ENCODE measurements at places on chromosomes 1 and 21.

- DNase-seq: no peak
Observed at GRCh38 chr1:208036918-208037766, 126.2 kb upstream of the CD34 start.

DNA sequence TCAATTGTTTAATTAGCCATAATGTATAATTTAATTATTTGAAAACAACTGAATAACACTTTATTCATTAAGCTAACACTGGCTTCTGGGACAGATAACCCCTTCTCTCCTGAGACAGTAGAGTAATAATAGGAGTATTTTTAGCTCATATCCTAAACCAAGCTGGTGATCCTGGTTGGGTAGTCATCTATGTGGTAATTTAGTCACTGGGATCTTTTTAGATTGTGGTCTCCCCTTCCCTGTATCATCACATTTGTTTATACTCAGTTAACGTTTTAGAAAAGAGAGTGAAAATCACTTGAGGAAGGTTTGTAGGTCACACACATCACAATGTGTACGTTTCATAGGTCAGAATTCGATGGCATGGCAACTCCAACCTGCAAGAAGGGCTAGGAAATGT lies 1356.6 kb upstream of the ADGRL2 start:
- DNase-seq: no peak

DNA sequence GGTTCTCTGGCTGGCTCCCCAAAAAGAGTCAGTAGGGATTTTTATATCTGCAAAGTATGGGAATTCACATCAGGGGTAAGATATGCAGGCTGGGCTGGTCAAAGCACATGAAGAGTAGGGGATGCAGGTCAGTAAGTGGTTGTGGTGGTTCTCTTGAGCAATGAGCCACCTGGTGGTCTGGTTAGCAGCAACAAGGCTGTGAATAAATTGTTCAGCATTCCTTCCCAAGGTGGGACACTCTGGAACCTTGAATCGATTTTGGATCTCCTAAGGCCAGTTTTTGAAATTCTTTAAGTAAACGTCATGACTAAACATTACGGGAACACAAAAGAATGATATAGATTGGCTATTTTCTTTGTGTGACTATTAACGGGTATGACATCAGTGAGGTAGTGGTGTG lies 563.0 kb upstream of the NEGR1 start:
- DNase-seq: no peak

DNA sequence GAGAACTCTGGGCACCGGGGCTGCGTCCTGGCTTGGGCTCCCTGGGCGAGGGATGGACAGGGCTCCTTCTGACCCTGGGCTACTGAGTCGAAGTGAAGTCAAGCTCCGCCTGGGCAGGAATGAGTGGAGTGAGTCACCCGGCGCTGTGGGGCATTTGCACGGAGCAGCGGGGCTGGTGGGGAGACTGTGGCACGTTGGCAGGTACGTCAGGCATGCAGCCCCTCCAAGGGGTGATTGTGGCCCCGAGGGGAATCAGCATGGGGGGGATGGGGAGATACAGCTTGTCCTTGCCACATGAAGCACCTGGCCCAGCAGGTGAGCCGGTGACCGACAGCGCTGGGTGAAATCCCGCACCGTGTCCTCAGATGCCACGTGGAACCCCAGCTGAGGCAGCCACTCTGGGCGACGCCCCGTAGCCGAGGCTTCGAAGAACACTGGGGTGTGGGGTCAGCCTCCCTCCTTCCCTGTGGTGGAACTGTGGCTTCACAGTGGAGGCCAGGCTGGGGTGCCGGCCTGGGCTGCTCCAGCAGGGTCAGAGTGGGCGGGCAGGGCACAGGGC lies 62.3 kb downstream of the COL18A1 start:
- DNase-seq: no peak

DNA sequence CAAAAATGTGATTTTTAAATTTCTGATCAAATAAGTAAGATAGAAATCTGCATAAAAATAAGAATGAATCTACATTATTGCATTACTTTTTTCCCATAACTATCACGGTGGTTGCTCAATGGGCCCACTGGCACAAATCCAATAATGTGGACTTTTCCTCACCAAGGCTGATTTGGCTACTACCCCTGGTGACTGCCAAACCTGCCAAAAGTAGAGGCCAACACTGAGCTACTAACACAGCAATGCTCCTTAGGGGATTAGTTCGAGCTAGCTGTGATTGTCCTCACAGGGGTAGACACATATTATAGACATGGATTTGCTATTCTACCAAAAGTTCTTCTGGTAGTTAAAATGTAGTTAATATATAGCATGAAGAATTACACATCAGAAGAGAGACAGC lies 107.7 kb upstream of the ZNHIT6 start:
- DNase-seq: no peak

- no peak for DNase-seq
Observed at GRCh38 chr1:155128755-155129473, 1.2 kb downstream of the EFNA1 start.

GRCh38 chr1:193241132-193241827 lies 54.9 kb upstream of the B3GALT2 start:
- no peak for DNase-seq

DNA sequence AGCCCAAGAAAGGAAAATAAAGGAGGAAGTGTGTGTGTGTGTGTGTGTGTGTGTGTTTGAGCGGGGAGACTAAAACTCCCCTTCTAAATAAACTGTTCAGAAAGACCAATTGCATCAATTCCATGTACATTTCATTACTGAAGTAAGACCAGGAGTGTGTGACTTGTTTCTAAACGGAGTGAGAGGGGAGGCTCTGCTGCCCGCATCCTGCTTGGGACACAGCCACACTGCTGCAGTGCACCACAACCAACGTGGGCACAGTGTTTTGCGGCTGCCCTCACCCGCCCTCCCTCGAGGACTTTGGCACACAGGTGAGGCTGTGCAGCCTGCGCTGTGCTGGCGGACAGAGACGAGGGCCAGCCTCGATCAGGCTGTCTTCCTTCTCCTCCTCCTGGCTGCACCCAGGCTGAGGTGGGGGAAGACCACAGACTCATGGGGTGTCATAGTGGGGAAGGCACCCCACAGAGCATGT lies 31.0 kb upstream of the H6PD start:
- no peak for DNase-seq

DNA sequence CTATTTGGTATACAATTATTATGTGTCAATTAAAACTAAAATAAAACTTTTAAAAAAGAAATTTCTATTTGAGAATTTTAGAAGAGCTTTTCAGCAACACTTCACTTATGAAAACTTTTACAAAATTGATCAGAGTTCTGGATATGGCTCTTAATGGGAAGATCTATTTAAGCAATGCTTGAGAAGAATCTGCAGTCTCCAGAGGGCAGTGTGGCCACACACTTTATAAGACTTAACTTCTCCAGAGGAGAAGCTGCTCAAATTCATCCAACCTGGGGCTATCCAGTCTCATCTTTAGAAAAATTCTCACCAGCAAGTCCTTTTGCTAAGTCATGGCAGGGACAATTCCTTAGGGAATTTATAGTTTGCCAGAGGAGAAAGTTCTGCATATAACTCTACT lies 25.2 kb upstream of the AGO1 start:
- no peak for DNase-seq

- DNase-seq: no peak
Observed at GRCh38 chr21:41497008-41497407, 10.9 kb downstream of the TMPRSS2 start.

- DNase-seq: no peak
Observed at GRCh38 chr1:241221319-241221718, 135.7 kb downstream of the RGS7 start.

GRCh38 chr1:206021626-206022365 lies 1.9 kb downstream of the CTSE start:
- DNase-seq: no peak

- DNase-seq: no peak
Observed at GRCh38 chr1:20921285-20921684, 134.2 kb upstream of the HP1BP3 start.

GRCh38 chr1:79741720-79742421 lies 735.3 kb upstream of the ADGRL4 start:
- DNase-seq: no peak

DNA sequence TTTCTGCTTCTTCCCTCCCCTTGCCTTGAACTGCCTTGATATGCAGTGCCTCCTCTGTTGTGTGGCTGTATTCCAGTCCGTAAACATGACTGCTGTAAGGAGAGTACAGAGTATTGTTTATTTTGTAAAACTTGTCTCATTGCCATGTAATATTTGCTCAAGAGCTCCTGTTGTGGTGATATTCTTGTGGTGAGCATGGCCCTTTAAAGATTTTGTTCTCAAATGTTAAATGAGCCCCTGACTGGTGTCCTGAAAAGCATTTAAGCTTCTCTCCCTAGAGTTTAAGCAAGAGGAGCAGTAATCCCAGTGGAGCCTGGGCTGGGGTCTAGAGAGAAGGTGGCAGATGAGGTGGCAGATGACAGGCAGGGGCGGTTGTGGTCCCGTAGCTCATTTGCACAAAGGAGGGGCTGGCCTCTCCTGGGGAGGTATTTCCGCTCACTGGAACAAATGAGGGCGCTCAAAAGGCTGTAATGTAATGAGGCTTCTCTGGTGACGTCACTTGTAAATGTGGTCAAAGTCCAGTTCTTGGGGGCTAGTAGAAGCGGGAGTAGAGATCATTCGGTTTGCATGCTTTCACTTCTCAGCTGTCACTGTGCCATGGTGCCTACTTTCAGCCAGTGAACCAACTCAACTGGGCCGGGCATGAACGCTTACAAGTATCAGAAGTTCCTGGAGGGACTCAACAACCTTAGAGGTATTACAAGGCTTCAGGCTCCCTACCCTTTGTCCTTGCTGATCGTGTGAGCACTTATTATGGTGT lies 46.0 kb upstream of the MACF1 start:
- no peak for DNase-seq

DNA sequence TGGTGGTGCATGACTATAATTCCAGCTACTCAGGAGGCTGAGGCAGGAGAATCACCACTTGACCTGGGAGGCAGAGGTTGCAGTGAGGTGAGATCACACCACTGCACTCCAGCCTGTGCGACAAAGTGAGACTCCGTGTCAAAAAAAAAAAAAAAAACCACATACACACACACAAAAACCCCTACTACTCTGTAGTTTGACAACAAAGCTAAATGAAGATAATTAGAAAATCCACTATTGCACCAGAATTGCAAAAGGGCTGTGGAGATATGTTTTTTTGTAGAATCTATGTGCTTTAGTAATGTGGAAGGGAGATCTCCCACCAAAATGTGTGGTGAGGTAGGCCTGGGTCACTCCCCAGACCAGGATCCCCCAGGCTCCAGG lies 32.2 kb upstream of the KHDRBS1 start:
- DNase-seq: no peak

GRCh38 chr1:245690156-245690690 lies 535.4 kb downstream of the KIF26B start:
- no peak for DNase-seq

- DNase-seq: no peak
Observed at GRCh38 chr21:36689324-36689723, 9.6 kb upstream of the SIM2 start.

DNA sequence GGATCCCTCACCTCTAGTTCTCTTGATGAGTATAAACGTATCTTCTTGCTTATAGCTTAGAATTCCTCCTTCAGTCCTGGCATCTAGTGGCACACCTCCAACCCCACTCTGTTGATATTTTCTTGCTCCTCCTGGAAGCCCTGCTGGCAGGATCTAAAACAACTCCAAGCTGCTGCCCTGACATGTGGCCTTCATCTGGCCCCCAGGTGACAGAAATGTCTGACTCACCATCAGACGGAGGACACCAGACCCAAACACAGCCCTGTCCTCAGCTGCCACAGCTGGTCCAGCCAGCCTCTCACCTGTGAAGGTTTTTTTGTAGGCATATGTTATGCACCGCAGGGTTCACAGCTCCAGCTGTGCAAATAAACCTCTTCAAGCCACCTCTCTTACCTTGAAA lies 53.4 kb downstream of the KRTAP19-8 start:
- no peak for DNase-seq

- DNase-seq: no peak
Observed at GRCh38 chr1:145847827-145848226, 2.4 kb downstream of the NUDT17 start.

- DNase-seq: no peak
Observed at GRCh38 chr21:34890724-34891612, 158.1 kb downstream of the RUNX1 start.

DNA sequence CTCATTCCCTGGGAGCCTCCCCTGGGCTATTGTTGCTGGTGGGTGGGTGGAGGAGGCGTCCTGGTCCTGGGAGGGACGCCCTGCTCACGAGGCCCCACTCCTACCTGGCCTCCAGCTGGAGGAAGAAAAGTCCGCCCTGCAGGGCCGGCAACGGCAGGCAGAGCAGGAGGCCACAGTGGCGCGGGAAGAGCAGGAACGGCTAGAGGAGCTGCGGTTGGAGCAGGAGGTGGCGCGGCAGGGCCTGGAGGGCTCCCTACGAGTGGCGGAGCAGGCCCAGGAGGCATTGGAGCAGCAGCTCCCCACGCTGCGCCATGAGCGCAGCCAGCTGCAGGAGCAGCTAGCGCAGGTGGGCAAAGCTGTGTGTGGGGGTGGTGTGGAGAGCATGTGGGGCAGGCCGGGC lies 24.9 kb downstream of the CROCC start:
- DNase-seq: no peak
